ENCODE measurements at places on chromosomes 2 and 18.

DNA sequence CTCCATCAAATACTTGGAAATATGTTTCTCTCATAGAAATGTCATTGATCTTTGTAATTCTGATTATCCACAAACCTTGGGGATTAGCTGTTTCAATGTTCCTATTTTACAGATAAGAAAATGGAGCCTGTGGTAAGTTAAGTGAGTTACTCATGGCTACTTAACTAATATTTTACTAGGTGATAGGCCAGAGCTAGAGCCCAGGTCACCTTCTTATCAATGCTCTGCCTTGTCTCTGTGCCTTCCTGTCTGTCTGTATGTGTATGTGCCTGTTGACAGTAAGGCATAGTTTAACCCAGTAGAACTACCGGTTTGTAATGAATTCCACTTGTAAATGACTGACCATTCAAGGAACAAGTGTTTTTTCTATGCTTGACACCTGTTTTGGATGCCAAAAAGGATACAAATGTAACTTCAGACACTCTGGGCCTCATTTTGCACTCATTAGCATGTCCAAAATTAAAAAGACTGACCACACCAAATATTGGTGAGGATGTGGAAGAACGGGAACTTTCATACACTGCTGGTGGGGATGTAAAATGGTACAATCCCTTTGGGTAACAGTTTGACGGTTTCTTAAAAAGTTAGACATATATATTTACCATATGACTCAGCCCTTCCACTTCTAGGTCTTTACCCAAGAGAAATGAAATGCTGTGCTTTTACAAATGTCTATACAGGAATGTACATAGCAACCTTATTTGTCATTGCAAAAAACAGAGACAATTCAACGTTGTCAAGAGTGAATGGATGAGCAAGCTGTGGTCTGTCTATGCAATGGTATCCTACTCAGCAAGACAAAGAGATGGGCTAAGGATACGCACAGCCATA lies 19.6 kb upstream of the IL1A start:
- no peak for DNase-seq

DNA sequence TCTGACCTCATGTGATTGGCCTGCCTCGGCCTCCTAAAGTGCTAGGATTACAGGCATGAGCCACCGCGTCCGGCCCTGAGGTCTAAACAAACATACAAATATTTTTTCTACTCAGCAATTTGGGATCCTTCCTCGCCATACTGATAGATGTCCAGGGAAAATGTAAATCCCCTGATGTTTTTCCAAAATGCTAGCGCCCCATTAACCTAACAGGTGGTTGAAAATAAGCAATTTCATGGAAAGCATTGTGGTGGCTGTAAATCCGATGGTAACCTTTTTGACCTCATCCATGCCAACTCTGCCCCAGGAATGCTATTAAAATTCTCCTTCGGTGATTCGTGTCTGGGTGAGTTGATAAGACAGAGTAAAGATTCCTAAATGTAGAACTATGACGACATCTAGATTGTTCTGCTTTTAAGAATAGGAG lies 19.3 kb downstream of the GEMIN6 start:
- DNase-seq = no peak

DNA sequence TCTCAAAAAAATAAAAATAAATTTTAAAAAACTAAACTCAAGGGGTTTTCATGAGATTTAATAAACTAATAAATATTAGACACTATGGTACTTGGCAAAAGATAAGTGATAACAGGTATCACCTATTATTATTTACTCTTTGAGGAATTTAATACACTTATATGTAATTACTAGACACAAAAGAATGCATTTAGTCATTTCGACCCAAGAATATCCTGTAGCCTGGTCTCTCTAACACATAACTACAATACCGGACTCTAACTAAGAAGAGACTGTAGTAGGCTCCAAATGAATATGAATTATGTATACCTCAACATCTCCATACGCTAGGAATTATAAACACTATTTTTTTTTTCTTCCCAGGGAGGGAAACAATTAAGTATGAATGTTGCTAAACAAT lies 850.7 kb downstream of the CPS1 start:
- DNase-seq = no peak

GRCh38 chr2:227513113-227513512 lies 41.2 kb downstream of the AGFG1 start:
- no peak for DNase-seq

DNA sequence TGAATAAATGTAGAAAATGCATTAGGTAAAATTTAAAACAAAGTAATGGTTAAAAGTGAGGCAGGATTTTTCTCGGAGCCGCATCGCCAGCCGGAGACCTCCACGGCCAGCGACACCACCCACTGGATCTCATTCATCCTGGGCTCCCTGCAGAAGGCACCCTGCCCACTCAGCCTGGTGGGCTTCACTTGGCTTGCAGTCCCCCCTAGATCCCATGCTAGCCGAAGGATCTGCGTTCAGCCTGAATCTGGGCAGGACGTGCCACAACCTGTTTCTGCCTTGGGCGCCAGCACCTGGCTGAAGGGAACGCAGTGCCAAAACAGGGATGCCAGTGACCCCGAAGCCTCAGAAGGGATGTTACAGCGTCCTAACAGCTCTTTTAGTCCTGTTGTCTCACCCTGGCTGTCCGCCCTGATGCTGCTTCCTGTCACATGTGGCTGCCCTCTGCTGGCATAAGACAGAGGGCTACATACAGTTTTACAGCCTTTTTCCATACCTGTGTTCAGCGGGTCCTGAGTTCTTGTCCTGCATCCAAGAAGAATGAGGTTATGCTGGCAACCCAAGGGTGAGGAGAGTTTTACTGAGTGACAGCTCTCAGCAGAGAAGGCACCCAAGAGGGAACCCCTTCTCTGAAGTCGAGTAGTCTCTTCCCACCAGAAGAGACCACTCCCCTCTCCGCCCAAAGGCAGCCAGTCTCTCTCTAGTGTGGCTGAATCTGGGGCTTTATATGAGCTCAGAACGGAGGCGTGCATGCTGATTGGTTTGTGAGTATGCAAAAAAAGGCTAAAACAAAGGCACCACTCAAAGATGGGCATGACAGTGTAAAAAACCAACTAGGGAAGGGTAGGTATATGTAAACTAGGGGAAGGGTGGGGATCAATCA lies 173.1 kb upstream of the GYPC start:
- DNase-seq = no peak

- DNase-seq = no peak
These were observed 23.5 kb downstream of the TSN start for GRCh38 chr2:121778741-121779487.

GRCh38 chr2:152425765-152426727 lies 91.1 kb downstream of the FMNL2 start:
- DNase-seq = no peak

DNA sequence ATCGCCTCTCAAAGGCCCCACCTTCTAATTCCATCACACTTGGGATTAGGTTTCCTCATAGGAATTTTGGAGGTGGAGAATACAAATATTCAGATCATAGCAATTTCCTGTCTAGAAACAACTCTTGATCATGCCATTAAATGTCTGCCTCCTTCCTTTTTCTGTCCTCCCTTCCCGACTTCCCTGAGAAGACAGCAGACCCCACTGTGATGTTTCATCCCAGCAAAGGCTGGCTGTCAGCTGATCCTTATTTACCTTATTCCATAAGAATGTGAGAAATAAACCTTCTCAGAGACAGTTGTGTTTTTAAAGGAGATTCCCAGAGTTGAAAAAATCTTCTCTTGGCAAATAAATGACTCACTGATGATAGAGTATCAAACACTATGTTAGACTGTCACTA lies 133.9 kb downstream of the TDRD15 start:
- no peak for DNase-seq

DNA sequence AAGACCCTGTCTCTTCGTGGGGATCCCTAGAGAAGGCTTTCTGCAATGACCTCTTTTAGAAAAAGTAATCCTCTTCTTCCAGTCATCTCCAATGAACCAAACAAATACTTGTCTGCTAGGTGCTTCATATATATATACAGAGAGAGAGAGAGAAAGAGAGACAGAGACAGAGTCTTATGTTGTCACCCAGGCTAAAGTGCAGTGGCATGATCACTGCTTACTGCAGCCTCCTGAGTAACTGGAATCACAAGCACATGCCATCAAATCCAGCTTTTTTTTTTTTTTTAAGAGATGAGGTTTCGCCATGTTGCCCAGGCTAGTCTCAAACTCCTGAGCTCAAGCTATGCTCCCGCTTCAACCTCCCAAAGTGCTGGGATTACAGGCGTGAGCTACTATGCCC lies 18.6 kb upstream of the PKDCC start:
- DNase-seq = no peak

- DNase-seq = no peak
These were observed 252.7 kb downstream of the ZEB2 start for GRCh38 chr2:144267239-144267638.

- DNase-seq = no peak
These were observed 33.4 kb downstream of the EMX1 start for GRCh38 chr2:72950558-72951255.

DNA sequence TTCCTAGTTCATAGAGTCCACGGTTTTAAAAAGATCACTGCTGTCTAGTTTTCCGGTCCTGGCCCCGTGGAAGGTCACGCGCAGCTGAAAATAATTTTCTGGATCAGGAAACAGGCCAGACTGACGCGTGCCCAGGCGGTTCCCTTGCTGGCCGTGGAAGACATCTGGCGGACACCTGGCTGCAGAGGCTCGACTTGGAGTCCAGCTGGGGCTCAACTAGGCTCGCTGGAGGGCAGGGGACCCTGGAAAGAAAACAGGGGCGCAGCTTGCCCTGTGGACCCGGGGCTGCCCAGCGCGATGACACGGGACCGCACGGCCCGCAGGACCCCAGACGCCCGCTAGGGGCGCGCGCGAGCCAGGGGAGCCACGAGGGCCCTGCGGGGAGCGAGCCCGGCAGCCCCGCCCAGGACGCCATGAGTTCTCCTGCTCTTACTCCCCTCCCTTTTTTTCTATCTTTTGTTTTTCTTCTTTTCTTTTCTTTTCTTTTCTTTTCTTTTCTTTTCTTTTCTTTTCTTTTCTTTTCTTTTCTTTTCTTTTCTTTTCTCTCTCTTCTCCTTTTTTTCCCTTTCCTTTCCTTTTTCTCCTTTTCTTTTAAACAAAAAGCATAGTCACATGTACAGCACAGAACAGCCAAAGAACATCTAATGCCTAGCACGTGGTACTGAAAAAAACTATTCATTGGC lies 43.2 kb upstream of the UBE2F start:
- DNase-seq = peak; percentile 62

GRCh38 chr2:201149064-201149820 lies 33.3 kb downstream of the CFLAR start:
- DNase-seq = no peak

- no peak for DNase-seq
These were observed 66.5 kb downstream of the MRO start for GRCh38 chr18:50753311-50753710.

- no peak for DNase-seq
These were observed 5.7 kb downstream of the GPATCH11 start for GRCh38 chr2:37090019-37090477.

DNA sequence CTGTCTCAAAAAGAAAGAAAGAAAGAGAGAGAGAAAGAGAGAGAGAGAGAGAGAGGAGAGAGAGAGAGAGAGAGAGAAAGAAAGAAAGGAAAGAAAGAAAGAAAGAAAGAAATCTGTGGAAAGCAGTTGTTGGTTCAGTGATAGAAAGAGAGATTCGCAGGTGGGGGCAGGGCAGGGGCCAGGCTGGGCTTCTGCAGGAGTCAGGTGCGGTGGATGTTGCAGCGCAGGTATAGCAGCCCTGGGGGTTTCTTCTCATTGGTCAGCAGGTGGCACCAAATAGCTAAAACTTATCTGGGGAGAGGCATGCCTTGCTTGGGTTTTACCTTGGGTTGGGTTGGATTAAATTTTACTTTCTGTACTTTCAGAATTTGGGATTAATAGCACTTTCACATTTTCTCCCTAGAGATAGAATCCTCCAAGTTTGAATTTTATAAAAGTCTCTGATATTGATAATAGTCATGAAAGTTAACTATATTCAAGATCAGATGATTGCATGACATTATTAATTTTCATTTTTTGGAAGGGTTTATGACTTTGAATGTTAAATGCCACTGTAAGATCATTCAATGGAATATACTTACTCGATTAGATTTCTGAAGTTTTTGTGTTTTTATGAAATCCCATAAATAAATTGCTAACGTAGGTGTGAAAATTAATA lies 66.6 kb downstream of the SPTBN1 start:
- peak; percentile 14 for DNase-seq

DNA sequence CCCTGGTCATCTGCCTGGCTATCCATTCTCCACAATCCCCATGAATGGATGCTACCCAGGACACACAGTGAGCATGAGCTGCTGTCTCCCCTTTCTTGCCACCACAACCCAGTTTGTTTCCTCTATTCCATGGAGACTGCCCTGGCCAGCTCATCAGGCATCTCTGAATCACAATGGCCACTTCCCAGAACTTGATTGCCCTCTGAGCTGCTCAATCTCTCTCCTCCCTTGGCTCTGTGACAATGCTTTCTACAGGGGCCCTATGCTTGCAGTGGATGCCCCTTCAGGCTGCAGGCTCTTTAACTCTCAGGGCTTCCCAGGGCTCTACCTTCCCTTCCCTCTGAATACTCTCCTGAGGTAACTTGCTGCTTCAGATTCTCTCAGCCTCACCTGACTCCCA lies 14.4 kb upstream of the SLC4A5 start:
- DNase-seq = no peak

DNA sequence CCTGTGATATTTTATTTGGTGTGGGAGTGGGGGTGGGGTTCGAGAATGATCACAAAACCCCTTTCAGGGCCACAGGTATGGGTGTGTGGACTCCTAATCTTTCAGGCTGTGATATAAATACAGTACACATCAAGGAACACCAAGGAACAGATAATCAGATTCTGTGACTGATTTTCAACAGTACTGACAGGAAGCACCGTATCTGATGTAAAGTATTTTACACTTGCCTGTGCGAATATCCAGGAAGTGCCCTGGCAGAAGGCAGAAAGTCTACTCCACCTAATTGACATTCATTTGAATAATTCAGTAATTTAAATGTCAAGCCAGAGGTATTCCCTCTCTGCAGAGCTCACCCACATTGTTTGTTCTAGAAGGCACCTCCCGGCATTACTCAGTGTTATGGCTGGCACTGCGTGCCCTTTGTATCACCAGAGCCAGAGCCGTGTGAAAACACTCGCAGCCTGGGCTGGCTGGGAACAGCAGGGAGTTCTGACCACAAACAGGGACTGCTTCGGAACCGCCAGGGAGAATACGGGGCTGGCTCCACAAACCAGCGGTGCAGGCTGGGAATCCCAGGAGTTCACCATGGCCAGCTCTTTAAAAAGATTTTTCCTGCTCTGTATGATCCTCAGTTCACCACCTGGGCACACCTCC lies 91.8 kb downstream of the ACVR1 start:
- no peak for DNase-seq

DNA sequence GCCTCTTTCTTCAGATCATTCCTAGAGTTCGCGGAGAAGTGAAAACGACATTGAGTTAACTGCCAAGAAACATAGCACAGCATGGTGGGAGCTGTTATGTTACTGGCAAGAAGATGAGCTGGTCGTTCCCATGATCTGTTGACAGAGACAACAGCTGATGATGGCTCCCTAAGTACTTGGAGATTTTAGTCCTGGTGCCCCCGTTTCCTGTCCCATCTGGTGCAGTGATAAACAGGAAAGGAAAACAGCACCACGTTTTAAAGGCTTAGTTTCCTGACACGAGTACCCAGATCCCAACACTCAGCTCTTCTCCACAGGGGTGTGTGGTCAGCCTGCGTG lies 56.4 kb upstream of the KCNG2 start:
- no peak for DNase-seq

- no peak for DNase-seq
These were observed 908.2 kb downstream of the TSN start for GRCh38 chr2:122663620-122664019.

GRCh38 chr2:77395011-77395410 lies 127.2 kb downstream of the LRRTM4 start:
- DNase-seq = no peak

GRCh38 chr2:116491292-116491691 lies 1323.2 kb upstream of the DDX18 start:
- no peak for DNase-seq
